ENCODE measurements at places on chromosomes 7 and 10. TPM values are rescaled to one million over a fixed set of nuclear protein-coding genes. Genes with fewer than 3 reads are reported as not detected.

The REEP3 gene
- 15.7 TPM for total RNA-seq

The IKZF1 gene
- 0.94 TPM for total RNA-seq

The STOX1 gene
- 9.7 TPM for total RNA-seq

The PON1 gene
- total RNA-seq, result not detected

The SUN3 gene
- not detected for total RNA-seq

The SLC13A4 gene
- 0.63 TPM for total RNA-seq

The CLCN1 gene
- not detected for total RNA-seq

The SFRP5 gene
- total RNA-seq, result 0.94 TPM

The RELN gene
- total RNA-seq, result 67.9 TPM

The HABP2 gene
- total RNA-seq, result not detected

The ADARB2 gene
- 8.8 TPM for total RNA-seq

The HSPA12A gene
- 39.1 TPM for total RNA-seq

The TSPAN33 gene
- 5.6 TPM for total RNA-seq

The CRTAC1 gene
- total RNA-seq, result 5.0 TPM

The CTTNBP2 gene
- total RNA-seq, result 145 TPM

The CPA2 gene
- not detected for total RNA-seq

The GDF2 gene
- total RNA-seq, result not detected

The TPST1 gene
- total RNA-seq, result 75.7 TPM

The SRPK2 gene
- total RNA-seq, result 293 TPM

The NME8 gene
- total RNA-seq, result not detected

The CCL26 gene
- not detected for total RNA-seq

The CYP3A4 gene
- not detected for total RNA-seq

The XRCC2 gene
- 6.9 TPM for total RNA-seq

The TET1 gene
- 41.3 TPM for total RNA-seq

The CALN1 gene
- total RNA-seq, result 54.8 TPM

The PHKG1 gene
- 4.4 TPM for total RNA-seq

The TLL2 gene
- 0.63 TPM for total RNA-seq

The SYCE1 gene
- total RNA-seq, result 2.2 TPM

The CDH23 gene
- 7.2 TPM for total RNA-seq

The MYO3A gene
- 8.5 TPM for total RNA-seq

The ZNF438 gene
- 7.5 TPM for total RNA-seq

The WDR86 gene
- total RNA-seq, result 121 TPM

The NPTX2 gene
- total RNA-seq, result 9.7 TPM

The CCDC186 gene
- 69.5 TPM for total RNA-seq

The AOAH gene
- total RNA-seq, result 5.0 TPM

The PRSS58 gene
- total RNA-seq, result not detected

The FFAR4 gene
- total RNA-seq, result not detected

The CYP26C1 gene
- 0.63 TPM for total RNA-seq

The BTBD16 gene
- total RNA-seq, result not detected

The CTAGE15 gene
- 0.94 TPM for total RNA-seq

The DENND10 gene
- 56.3 TPM for total RNA-seq

The ECHDC3 gene
- 3.1 TPM for total RNA-seq

The CADPS2 gene
- 10.0 TPM for total RNA-seq

The SPDYE2 gene
- total RNA-seq, result not detected

The ACADSB gene
- total RNA-seq, result 13.1 TPM

The TSPAN13 gene
- 63.9 TPM for total RNA-seq

The TMEM196 gene
- 12.8 TPM for total RNA-seq

The GPR26 gene
- total RNA-seq, result 2.8 TPM

The TMEM176B gene
- total RNA-seq, result not detected

The ATG9B gene
- 2.8 TPM for total RNA-seq

The EGR2 gene
- 0.63 TPM for total RNA-seq

The POU6F2 gene
- total RNA-seq, result 7.5 TPM

The ADRB1 gene
- total RNA-seq, result 2.5 TPM

The C10orf105 gene
- 0.31 TPM for total RNA-seq

The GRM3 gene
- total RNA-seq, result 133 TPM

The PTF1A gene
- not detected for total RNA-seq

All from parietal lobe (tissue), 2 donors.